ENCODE measurements at places on chromosomes 4 and X.

DNA sequence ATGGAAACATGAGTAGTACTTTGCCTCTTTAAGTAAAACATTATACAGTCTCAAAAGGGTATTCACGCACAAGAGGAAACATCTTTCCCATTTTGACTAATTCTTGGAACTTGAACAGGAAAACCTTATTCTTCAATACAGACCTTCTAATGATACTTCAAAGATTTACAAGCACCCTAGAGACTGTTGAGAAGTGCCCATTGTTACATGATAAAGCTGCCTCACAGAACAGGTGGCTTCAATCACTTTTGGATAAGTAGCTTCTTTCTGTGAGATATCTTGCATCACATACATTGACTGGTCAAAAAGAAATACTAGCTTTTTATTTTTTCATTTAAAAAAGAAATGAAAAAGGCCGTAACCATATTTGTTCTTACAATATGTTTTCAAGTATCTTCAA, 219.4 kb downstream of the EPHA5 start:
- DNase-seq, result no peak

DNA sequence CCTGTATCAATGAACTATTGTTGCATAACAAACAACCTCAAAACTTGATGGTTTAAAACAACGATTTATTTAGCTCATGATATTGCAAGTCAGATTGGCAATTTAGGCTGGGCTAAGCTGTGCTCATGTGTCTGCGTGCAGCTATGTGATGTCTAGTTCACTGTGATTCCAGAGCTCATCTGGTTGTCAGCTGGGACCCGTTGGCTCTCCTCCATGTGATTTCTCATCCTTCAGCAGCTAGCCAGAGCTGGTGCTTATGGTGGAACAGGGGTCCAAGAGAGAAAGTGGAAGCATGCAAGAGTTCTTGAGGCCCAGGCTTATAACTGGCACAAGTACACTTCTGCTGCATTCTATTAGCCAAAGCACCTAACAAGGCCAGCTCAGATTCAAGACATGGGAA, 28.8 kb upstream of the TRPC3 start:
- no peak for DNase-seq

- DNase-seq, result no peak
These were observed 104.7 kb upstream of the TLR2 start for GRCh38 chr4:153579410-153579809.

GRCh38 chr4:8702020-8702495, 109.5 kb downstream of the CPZ start:
- no peak for DNase-seq

GRCh38 chrX:119230850-119231249, 5.2 kb upstream of the PGRMC1 start:
- no peak for DNase-seq

DNA sequence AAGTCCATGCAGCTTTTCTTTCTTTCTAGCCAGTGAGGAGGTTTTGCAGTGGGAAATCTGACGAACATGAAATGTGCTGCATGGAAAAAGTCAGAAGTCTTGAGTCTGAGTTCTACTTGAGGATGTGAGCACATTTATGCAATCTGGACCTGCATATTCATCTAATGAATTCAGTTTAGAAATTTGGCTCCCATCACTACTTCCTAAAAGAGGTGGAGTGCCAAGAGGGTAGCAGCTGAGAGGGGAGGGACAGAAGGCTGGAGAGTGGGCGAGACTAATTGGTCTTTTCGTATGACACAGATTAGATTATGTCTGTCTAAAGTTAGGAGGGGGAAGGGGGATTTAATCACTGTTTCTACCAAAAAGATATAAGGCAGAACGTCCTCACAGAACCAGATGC, 535.9 kb downstream of the IQCM start:
- DNase-seq, result no peak

DNA sequence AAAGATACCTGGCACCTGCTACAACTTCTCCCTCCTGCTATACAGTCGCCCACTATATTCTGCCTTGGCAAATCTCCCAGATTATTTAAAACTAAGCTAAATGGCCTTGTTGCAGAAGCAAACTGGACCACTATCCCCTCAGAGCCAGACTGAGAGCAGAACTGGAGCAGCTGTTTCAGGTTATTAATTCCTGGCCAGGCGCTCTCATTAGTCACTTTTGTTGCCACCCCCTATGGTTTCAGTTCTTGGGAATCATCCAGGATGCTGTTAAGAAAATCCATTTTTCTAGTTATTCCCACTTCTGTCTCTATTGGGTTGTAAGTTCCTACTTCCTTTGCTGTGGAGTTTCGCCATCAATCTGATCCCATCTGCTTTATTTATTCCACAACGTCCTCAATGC, 30.1 kb downstream of the ADGRA3 start:
- DNase-seq, result no peak

DNA sequence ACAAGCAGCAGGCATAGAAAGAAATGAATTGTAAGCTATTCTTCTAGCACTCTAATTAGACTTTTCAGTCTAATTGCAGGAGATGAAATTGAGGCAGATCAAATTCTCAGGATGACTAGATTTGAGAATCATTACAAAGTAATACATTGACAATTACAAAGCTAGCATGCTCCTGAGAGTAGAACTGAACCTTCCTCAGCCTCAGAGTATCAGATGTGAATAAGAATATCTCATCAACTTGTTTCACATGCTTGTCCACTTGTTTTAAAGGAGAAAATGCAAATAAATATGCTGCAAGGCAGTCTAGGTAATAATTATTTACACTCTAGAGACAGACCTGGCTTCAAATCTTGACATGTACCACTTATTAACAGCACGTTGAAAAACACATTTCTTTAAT, 491.0 kb upstream of the MAGEB2 start:
- no peak for DNase-seq

DNA sequence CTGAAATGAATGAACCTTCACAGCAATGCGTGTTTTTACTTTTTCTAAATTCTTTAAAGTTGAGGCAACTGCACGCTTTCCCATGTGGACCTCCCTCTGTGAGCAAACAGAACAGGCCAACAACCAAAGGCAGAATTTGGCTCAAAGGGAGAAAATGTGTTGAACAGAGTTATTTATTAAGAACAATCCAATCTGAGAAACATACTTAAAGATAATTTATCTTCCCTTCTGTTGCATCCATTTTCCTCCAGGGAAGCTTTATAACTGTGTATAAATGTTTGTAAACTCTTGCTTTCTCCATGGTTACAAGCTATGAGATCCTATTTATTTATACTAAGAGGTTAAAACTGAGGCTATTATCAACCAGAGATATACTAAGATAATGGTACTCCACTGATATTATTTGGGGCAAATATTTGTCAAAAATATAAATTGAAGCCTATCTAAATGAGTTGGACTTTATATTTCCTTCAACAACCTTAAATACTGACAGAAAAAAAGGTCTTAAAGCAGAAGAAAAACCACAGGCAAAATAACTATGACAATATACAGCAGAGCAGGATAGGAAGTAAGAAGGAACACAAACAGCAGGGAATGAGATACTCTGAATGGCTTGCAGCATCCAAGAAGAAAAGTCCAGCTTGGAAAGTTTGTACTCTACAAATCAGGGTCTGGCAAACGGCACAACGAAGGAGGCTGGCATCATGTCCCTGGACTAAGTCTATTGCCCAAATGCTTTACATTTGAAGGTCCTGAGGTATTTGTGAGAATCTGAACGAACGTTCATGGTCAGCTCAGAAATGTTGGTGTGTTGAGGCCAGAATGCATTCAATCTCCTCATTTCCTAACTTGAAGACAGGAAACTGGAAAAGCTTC, 663.2 kb upstream of the INTU start:
- no peak for DNase-seq

GRCh38 chrX:136546371-136546781, 14.4 kb downstream of the VGLL1 start:
- DNase-seq, result no peak

DNA sequence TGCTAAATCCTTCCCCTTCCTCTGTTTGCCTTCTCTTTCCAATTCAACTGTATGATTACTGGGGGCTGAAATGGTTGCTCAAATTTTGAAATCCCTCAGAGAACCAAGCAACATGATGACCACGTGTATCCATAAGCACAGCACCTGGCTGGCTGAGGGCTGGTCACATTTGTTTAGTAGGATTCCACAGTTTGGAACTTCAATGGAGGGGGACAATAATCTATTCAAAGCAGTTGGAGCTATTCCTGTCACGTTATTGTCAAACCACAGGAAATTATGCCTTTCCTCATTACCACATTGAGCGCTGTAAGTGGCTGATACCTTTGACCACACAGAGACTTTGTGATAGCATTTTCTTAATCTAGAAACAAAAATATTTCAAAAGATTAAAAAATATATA, 7.0 kb downstream of the TMSB4X start:
- no peak for DNase-seq

- no peak for DNase-seq
These were observed 5.6 kb downstream of the OTC start for GRCh38 chrX:38357747-38358673.

GRCh38 chr4:150789864-150790263, 207.9 kb downstream of the MAB21L2 start:
- DNase-seq, result no peak

- DNase-seq, result no peak
These were observed 21.8 kb upstream of the OPHN1 start for GRCh38 chrX:68455151-68455510.

DNA sequence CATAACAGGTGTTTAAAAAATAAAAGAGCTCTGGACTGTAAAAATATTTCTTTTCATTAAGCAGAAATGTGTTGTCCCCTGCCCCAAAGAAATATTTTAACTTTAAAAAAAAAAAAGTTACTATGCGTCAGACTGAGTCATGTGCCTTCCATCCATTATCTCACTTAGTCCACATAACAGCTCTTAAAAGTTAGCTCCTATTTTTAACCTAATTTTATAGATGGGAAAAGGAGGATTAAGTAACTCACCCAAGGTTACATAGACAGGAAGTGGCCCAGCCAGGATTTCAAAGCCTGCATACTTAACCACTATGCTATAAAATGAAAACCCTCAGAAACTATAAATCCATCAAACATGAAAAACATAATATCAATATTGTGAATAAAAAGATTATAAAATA, 97.7 kb downstream of the MANBA start:
- DNase-seq, result no peak

DNA sequence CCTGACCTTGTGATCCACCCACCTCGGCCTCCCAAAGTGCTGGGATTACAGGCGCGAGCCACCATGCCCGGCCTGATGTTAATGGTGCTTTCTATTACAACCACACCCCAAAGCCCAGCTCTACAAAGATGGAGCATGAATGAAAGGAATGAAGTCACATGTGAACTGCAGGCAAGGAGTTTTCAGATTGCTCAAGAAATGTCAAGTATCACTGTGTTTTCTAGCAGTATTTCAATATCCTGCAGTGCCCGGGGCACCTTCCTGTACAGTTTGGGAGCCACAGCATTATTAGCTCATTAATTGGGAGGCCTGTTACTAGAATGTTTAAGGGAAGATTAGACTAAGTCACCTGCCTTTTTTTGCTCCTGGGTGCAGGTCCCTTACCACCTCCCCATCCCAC, 40.1 kb downstream of the PRIMPOL start:
- no peak for DNase-seq
